ENCODE measurements at places on chromosomes 16 and 17.

DNA sequence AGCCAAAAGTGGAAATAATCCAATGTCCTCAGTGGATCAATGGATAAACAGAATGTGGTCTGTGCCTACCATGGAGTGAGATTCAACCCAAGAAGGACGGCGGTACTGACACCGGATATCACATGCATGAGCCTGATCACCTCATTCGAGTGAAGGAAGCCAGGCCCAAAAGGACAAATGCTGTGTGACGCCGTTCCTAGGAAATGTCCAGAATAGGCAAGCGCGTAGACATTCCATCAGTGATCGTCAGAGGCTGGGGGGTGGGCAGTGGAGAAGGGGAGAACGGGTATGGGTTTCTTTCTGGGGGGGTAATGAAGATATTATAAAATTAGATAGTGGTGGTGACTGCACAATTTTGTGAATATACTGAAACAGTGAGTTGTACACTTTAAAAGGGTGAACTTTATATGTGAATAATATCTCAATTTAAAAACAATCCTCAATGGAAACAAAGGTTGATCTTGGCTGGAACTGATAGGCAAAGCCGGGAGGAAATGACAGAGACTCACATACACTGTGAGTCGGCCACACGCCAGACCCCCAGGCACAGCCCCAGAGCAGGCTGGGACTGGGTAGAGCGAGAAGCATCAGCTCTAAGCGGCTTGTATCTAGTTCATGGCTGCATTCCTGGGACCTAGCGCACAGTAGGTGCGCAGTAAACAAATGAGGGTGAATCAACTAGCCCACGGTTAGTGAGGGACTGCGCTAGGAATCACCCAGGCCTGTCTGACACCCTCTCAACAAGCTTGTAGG, 3.5 kb downstream of the DBNDD1 start:
- DNase-seq: no peak

GRCh38 chr16:84205976-84206691, 15.2 kb downstream of the ADAD2 start:
- no peak for DNase-seq

DNA sequence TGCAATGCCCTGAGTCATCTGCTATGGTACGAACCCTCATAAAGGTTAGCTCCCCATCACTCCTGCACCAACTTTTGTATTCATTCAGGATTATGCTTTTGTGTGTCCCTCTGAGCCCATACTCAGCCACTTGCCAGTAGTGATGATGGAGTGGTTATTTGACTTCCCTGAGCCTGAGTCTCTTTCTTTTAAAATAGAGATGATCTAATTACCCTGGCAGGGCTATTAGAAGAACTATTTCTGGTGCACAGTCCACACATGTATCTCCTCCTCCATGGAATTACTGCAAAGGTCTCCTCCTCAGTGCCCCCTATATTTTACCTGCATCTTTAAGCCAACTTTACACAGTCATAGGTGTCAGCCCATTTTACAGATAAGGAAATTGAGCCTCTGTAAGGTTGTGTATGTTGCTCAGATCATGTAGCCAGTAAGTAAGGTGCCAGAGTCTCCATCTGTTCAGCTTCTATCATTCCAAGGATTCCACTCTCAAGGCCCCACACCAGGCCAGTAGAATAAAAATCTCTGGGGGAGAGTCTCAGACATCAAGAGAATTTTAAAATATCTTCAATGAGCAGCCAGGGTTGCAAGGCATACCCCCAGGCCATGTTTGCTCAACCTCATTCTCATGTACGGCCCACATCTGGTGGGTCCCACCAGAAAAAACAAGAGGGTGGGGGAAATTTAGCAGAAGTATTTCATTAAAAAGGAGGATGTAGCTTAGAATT, 333.7 kb upstream of the HSBP1 start:
- DNase-seq: no peak

DNA sequence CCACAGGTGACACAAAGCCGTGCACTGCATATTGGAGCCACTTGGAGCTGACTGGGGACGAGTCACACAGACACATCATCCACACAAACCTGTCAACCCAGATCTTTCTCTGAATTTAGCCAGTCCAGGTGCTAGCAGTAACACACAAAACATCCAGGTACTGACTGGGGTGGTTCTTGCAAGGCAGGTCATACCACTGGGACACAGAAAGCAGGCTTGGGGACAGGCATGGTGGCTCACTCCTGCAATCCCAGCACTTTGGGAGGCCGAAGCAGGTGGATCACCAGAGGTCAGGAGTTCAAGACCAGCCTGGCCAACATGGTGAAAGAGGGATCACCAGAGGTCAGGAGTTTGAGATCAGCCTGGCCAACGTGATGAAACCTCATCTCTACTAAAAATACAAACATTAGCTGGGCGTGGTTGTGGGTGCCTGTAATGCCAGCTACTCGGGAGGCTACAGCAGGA, 14.9 kb downstream of the ENPP7 start:
- no peak for DNase-seq

GRCh38 chr16:85627526-85628264, 14.6 kb downstream of the GSE1 start:
- no peak for DNase-seq

DNA sequence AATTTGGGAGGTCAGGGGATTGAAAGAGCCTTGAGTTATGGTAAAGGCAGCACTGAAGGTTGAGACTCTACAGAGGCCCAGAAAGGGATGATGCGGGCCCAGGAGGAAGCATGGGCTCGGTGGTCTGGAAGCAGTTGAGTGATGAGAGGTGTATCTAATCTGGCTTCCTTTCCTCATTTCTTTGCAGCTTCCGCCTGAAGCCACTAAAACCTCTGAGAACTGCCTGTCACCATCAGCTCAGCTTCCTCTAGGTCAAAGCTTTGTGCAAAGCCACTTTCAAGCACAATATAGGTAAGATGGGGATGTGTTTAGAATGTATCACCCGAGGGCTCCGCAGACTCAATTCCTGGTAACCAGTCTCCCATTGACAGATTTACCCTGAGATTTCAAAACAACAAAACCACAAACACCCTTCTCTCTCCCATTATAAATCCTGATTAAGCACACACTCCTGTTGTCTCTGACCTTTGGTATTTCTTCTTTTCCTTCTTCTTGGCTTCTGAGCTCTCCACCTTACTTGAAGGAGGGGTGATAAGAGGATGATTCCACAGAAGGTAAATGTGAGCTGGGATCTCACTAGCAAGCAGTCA, 21.2 kb downstream of the USP43 start:
- no peak for DNase-seq

DNA sequence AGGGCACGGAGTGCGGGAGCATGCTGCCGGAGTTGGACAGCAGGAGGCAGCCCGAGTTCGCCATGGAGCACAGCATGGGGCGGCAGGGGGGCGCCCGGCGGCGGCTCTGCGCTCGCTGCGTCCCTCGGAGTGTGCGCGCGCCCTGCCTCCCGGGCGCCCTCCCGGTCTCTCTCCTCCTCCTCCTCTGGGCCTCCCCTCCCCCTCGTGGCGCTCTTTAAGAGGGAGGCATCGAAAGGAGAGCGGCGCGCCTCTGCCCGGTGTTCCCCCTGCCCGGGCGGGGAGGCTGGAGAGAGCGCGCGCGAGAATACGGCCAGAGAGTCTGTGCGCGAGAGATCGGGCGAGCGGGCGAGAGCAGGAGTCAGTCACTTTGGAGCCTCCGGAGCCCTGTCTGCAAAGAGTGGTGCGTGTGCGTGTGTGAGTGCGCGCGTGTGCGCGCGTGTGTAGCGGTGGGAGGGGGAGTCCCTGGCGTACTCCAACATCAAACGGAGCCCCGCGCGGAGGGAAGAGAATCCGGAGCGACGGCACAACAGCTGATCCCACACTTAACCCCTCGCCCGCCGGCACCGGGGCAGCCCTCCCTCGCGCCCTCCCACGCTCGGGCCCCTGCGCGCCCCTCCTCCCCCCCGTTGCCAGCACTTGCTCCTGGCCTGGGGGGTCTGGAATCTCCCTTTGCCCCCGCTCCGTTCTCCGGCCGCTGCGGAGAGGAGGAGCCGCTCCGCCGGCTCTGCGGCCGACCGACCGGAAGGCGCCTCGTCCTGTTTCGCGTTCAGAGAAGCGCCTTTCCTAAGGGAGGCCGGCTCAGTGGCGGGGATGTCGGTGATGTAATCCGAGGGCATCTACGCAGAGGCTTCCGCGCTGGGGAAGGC, 108.9 kb downstream of the ENGASE start:
- peak; percentile 56 for DNase-seq

DNA sequence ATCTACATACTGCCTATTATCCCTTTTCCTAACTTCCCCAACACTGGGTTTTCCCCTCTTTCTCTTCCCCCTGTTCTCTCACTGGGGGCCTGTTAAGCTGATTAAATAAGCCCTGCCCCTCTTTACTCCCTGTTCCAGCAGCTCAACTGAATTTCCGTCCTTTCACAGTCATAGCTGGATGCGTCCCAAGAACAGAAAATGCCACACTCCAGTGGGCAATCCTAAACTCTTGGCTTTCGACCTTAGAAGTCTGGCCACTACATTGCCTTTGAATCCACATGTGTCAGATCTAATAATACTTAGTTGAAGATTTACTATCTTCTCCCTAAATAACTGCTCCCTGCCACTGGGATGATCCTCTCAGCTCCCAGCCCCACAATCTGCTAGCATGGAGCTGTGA, 34.5 kb downstream of the KCNJ16 start:
- no peak for DNase-seq

DNA sequence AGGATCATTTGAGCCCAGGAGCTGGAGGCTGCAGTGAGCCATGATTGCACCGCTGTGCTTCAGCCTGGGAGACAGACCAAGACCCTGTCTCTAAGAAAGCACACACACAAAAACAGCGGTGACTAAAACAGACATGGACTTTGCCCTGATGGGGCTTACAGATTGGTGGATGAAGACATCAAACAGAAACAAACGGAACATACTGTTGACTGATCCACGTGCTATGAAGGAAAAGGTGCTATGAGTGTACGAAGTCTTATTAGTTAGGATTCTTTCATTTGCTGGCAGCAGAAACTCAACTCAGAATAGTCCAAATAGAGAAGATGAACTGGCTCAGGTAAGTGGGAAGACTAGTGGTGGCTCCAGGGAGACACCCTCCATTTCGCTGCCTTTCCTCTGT, 309.8 kb upstream of the N4BP1 start:
- no peak for DNase-seq

- DNase-seq: peak; percentile 65
Measured at GRCh38 chr16:10256784-10257641, 74.8 kb upstream of the GRIN2A start.

- DNase-seq: no peak
Measured at GRCh38 chr17:48388955-48389743, 40.9 kb downstream of the SKAP1 start.

DNA sequence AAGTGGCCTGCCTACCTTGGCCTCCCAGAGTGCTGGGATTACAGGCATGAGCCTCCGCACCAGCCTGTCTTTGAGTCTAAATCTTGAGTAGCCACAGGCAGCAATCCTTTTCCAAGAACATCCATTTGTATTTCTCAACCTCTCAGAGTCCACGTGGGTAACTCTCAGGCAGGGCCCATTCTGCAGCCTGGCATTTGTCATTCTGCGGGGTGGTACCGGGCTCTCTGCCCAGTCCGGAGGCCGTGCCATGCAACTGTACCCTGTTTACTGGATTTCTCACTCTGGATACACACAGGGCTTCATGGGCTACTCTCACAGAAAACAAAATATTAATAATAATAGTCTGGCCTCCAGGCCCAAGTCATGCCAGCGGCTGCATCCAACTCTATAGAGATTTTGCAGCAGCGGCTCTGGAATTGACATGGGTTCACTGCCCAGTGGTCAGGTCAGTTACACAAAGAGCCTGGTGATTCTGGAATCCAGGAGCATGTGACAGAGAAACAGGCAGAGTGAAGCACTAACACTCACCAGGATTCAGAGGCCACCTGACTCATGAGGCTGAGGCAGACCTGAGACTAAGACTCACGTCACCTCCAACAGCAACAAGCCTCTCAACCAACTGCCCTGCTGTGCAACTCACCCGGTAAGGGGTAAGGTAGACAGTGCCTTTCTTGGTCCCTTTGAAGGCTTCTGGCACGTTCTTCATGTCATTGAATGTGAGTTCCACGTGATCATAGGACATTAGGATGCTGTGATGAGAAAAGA, 4.0 kb downstream of the WBP2 start:
- DNase-seq: no peak

DNA sequence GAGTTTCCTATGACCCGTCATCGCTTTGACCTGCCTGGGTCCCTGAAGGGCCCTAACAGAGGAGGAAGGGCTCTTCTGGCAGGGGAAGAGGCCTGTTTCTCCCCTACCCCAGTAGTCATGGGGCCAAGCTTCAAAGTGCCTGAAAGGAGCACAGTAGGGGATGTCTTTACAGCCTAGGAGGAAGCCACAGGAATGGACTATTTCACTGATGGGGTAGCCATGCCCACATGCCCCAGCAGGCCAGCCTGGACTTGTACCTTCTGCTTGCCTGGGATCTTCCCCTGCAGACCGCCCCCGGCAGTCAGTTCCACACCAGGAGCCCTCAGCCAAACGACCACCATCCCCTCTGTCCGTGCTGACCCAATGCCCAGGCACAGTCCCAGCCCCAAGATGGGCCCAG, 41.8 kb upstream of the PEMT start:
- DNase-seq: no peak

- no peak for DNase-seq
Measured at GRCh38 chr16:48498769-48499631, 111.0 kb downstream of the N4BP1 start.

DNA sequence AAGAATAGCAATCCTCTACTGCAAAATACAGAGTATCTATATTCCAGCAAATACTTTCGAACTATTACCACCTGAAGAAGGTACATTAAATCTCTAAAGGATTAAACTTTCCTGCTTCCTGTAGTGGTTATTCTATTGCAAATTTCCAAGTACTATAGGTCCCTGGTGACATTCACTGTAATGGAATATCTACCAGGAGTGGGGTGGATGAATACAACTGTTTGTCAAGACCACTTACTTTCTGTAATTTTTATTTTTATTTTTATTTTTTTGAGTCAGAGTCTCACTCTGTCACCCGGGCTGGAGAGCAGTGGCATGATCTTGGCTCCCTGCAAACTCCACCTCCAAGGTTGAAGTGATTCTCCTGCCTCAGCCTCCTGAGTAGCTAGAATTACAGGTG, 389.5 kb downstream of the TMEM114 start:
- DNase-seq: no peak

DNA sequence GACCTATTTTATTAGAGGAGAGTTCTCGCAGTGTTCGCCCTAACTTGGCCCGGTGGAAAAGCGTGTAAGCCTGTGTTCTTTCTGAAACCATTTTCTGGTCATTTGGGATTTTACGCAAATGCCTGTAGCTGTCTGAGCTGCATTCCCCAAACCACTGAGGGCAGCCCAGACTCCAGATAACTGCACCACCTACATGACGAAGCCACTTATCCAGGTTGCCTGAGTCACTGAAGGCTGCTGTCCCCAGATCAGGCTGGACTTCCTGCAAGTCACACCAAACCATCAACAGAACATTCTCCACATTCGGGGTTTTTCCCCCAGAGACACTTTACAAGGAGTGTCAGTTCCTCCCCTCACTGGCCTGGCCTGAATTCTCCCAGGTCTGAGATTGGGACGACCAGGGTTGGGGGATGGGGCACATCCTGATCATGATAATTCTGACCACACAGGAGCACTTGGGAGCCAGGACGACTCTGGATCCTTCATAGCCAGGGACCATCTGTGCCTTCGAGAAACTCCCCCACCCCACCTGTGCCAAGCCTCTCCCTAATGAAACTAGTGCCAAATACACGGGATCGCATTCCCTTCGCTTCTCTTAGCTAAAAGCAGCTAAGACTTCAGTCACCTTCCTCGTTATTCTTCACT, 2.3 kb downstream of the RPRML start:
- no peak for DNase-seq

All from GM12891 (cell line).